NCI-H187 treated with DMSO at 0.1 percent for 48 hours (cell line): ENCODE measurements at places on chromosomes 16 and 17.

GRCh38 chr16:53662072-53662471, 41.6 kb downstream of the RPGRIP1L start:
- no peak for DNase-seq

DNA sequence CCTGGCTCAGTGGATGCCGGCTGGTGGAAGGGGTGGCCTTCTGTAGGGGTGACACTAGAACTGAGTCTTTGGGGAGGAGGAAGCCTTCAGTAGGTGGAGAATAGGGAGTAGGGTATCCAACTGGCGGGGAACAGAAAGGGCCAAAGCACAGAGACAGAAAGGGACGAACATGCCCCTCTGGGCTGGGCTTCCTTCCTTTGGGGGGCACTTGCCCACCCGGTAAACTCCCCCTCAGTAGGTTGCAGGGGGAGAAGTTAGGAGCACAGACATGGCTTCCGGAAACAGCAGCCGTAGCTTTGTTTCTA, 774 bp downstream of the ENGASE start:
- DNase-seq: no peak

- no peak for DNase-seq
These were observed 42.5 kb upstream of the ABR start for GRCh38 chr17:1222321-1222720.

- DNase-seq: no peak
These were observed 5.7 kb downstream of the SULT1A1 start for GRCh38 chr16:28604186-28604565.
